ENCODE measurements at places on chromosomes 6 and 20.

DNA sequence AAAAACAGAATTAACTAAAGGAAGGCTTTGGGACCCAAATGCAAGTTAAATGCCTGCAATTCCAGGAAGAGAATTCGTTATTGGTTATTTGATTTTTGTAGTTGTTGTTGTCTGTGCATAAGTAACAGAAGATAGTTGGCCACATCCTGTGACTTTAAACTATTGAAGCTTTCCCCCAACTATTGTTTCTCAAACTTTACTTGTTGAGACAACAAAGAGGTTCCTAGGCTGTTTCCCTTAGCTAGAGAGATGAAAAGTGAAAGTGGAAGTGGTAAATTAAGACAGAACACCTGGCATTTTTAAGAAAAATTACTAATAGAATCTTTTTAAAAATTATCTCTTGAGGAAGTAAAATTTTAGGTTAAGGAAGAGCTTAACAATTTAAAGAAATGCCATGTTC lies 525.2 kb downstream of the PKHD1 start:
- no peak for DNase-seq

DNA sequence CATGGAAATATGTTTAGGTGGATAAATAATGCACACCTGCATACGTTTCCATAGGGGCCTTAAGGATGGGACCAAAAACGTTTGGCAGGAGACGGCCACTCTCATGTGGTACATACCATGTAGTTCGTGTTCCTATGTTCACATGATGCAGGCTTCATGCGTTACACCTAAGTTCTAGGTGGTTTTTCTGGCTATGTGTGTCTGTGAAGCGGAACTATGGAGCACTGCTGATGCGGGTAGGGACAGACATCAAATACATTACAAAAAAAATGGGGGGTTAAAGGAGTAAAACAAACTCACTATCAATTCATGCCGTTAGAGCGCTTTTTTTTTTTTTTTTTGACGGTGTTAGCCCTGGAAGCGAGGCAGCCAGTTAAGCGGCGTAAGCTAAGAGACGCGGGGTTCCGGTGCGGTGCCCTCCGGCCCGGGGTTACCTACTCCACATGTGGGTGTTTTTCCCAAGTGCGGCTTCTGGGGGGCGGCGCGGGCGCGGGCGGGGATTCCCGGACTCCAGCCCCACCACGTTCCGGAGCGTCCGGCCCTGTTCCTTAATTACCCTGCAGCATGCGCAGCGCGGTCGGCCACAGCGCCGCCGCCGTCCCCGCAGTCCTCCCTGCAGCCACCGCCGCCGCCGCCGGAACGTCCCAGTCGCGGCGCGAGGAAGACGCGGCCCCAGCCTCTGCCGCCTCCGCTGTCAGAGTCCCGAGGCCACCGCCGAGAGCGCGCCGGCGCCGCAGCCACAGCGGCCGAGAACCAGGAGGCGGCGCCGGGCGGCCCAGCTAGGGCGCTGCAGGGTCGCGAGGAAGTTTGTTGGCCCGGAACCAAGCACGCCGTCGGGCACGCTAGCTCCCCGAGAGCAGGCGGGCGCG lies 648 bp downstream of the COL19A1 start:
- DNase-seq, result peak; percentile 20

DNA sequence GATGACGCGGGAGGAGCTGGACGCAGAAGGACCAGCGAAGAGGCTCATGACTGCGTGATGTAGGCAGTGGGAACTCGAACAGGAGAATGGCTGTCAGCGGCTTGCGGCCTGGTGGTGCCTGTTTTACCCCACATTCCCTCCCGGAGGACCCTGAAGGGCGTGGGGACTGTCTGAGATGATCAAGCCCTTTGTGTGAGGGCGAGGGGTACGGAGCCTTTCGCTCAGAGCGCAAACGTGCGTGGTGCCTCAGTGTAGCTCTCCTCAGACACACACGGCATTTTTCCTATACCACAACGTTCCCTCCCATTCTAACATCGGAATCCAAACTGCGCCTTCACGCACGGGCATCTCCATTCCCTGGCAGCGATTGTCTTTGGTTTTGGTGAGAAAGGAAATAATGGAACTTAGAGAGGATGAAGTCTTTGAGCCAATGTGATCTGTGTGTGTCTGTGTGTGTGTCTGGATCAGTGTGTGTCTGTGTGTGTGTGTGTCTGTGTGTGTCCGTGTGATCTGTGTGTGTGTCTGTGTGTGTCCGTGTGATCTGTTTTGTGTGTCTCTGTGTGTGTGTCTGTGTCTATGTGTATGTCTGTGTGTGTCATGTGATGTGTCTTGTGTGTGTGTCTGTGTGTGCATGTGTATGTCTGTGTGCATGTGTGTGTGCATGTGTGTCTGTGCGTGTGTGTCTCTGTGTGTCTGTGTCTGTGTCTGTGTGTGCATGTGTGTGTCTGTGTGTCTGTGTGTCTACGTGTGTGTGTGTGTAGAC lies 5.3 kb downstream of the PTK6 start:
- DNase-seq, result peak; percentile 22

DNA sequence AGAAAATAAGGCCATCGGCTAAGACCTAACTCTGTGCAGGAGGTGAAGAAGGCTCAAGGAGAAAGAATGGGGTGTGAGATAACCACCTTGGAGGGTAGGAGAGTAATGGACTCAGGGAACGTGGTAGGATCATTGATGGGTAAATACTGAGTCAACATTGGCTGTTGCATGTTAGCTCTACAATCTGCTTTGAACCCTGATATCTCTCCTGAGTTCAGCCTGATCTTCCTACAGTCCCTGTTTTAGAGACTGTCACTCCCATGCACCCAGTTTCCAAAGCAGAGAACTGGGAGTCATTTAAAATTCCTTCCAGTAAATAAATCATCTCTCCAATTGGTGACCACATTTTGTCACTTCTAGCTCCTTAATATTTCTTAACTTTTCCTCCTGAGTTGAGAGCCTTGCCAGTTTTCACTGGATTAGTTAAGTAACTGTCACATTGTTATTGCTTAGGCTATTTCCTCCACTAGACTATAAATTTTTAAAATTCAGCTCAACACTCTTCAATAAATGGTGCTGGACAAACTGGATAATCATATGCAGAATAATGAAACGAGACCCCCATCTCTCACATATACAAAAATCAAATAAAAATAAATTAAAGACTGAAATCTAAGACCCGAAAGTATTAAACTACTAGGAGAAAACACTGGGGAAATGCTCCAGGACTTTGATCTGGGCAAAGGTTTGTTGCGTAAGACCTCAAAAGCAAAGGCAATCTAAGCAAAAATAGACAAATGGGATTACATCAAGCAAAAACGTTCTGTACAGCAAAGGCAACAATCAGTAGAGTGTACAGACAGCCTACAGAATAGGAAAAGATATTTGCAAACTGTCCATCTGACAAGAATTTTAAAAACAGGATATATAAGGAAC lies 138.9 kb upstream of the TMEM170B start:
- DNase-seq, result no peak

DNA sequence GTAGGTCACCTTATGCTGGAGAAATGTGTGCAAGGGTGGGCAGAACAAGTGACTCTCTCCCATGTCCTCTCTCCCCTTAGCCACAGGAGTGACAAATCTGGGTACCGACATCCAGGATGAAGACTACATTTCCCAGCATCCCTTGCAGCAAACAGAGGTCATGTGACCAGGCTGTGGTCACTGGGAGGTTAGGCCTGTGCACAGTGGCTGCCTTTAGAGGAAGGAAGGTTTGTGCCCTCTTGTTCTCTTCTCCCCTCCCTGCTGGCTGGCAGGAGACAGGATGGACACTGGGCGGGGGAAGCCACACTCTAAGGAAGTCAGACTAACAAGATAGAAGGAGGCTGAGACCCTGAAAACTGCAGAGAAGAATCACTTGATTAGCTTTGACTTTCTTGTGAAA lies 360.2 kb downstream of the PREX1 start:
- DNase-seq, result peak; percentile 38
